ENCODE measurements at places on chromosomes 2 and 18. TPM values are rescaled to one million over a fixed set of nuclear protein-coding genes. Genes with fewer than 3 reads are reported as not detected.

- DNase-seq = peak; percentile 57
Observed at GRCh38 chr2:78418021-78418420, 607.5 kb upstream of the REG3G start.

DNA sequence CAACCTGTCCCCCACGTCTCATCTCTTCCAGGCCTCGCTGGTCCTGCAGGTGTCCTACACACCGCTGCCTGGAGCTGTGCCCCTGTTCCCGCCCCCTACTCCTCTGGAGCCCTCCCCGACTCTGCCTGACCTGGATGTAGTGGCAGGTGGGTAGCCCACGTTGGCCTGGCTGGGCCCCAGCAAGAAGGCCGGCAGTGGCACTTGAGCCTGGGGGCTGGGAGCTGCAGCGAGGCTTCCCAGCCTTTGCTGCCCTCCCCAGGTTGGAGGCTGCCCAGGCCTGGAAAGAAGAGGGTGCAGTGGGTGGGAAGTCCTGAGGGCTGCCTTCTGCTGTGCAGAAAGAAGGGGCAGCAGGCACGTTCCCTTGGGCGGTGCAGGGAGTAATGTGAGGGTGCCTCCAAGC, 58.4 kb downstream of the DYSF start:
- no peak for DNase-seq

- DNase-seq = peak; percentile 6
Observed at GRCh38 chr2:86518481-86518880, 44.8 kb downstream of the CHMP3 start.

DNA sequence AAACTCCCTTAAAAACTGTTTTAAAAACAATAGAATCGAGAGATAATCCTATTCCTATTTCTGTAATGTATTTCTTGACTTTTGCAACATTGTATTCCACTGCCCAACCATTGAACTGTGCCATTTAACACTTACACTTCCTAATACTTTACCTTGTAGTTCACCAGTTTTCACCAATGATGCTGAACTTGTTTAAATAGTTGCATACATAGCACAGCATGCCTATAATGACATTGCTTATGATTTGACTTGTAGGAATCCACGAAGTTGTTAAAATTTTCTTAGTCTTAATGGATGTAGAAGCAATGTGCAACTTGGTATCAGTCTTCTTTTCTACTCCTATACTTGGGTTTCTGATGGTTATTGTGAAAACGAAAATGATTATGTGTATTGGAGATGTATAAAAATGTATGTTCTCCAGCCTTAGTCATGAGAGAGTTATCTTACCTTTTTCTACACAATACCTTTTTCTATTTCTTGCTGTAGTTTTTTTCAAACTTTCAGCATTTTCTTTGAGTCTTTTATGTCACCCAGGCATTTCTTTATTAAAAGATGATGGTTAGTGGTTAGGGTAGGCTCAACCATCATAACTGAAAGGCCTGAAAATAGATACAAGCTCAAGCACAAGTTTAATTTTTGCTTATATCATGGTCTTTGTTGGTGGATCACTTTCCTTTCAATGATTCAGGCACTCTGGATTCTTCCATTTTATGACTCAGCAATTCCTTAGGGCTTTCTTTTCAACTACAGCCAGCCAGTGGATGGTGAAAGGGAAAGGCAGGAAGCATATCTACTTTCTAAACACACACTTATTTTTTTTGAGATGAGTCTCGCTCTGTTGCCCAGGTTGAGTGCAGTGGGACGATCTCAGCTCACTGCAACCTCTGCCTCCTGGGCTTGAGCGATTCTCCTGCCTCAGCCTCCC, 9.4 kb downstream of the GPD2 start:
- DNase-seq = peak; percentile 73

DNA sequence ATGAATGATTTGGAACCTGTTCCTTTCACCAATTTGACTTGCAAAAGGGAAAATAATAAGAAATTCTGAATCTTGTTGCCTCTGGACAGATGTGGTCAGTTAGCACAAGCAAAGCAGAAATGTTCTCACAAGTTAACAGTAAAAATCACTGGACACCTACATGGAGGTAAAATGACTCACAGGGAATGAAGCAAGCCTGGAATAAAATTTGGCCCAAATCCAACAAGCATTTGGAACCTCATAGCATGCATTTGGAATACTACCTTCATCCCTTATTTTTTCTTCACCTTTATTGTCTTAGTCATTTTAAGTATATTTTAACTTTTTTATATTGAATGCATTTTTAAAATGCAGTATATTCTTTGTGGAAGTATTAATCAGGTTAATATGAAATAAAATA, 602.9 kb downstream of the ARHGAP15 start:
- no peak for DNase-seq

DNA sequence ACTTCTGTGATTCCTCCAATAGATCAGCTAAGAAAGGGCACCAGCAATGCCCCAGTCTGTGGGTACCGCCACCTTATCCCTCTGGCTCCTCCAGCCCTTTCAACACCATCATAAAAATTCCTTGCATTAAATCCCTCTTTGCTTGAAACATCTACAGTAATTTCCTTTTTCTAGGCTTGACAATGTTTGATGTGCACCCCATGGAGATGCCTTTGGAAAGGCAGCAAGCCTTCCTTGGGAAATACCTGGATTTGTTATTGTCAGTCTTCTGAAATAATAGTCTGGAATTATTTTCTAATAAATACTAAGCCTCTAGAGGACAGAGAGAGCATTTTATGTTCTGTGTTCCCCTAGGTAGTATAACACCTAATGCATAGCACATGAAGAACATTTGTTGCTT, 46.1 kb downstream of the NCKAP5 start:
- no peak for DNase-seq

- peak; percentile 58 for DNase-seq
Observed at GRCh38 chr2:35410431-35411061, 945.0 kb upstream of the CRIM1 start.

The CREG2 gene
- polyA plus RNA-seq = 4.2 TPM

GRCh38 chr2:12679550-12680072, 37.1 kb upstream of the TRIB2 start:
- DNase-seq = no peak

GRCh38 chr18:37235583-37235982, 330.0 kb downstream of the CELF4 start:
- no peak for DNase-seq

The PCARE gene
- polyA plus RNA-seq = 0.50 TPM

The PHLPP1 gene
- 13.1 TPM for polyA plus RNA-seq

DNA sequence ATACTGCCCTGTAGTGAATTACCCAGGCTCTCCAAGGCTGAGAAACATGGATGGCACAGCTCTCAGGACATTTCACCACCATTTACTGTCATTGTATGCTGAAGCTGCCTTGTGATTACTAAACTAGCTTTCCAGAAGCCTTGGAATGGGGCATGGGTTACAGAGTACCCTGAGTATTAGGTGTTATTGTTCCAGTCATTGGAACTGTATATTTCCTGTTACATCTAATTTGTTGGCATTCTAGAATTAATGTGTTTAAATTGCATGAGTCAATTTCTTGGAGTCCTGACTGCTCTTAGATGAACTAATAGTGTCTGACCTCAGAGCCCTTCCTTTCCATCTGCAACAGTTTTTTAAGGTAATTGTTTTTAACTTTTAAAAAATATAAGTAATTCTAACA, 9.0 kb downstream of the DGUOK start:
- DNase-seq = no peak

The VWA3B gene
- 0.79 TPM for polyA plus RNA-seq

- peak; percentile 33 for DNase-seq
Observed at GRCh38 chr2:213238753-213239495, 45.3 kb upstream of the SPAG16 start.

The ATG9A gene
- 33.9 TPM for polyA plus RNA-seq

GRCh38 chr18:12014521-12015415, 33.5 kb downstream of the IMPA2 start:
- no peak for DNase-seq

The SAG gene
- 0.08 TPM for polyA plus RNA-seq

DNA sequence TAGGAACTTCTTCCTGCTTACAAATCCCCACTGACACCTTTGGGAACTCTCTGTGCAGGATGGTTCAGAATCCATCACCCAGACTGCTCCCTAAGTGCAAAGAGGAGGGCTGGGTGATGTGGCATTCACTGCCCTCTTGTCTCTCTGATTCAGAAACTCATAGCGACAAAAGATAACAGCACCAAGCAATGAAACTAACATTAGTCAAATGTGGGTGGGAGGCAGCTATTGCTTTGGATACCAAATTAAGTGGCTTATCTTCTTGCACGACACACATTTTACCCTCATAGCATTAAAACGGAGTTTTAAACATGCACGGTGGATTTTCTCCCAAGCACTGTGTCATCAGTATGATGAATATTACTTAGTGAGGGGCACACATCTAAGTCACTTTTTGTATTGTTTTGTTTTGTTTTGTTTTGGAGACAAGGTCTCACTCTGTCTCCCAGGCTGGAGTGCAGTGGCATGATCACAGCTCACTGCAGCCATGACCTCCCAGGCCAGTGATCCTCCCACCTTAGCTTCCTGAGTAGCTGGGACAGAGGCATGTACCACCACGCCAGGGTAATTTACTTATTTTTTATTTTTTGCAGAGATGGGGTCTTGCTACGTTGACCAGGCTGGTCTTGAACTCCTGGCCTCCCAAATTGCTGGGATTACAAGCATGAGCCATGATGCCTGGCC, 40.9 kb upstream of the NEB start:
- no peak for DNase-seq

GRCh38 chr2:157444641-157445040, 752 bp upstream of the CYTIP start:
- DNase-seq = no peak

GRCh38 chr2:167258712-167259111, 370.4 kb downstream of the XIRP2 start:
- DNase-seq = no peak

DNA sequence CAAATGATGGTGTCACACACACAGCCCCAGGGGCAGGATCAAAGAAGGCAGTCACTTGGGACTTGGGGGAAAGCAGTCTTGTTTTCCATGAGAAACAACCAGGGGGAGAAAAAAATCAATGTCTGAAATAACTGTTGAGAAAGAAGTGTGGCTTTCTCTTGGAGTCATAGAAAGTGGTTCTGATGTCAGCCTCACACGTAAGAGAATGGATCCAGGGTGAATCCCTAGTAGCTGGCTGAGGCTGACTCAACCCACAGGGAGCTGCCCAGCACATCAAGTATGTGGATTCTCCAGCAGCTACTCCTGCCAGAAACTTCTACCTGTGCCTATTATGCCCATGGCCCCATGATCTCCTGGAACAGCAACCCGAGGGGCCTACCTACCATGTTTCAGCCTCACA, 33.6 kb upstream of the ZBTB7C start:
- no peak for DNase-seq

The DLX1 gene
- 0.25 TPM for polyA plus RNA-seq

The NLRC4 gene
- polyA plus RNA-seq = 1.2 TPM

The EHD3 gene
- 3.9 TPM for polyA plus RNA-seq

The MYL12B gene
- 261 TPM for polyA plus RNA-seq
